G401 (cell line): ENCODE measurements at places on chromosomes 13 and 19. TPM values are rescaled to one million over a fixed set of nuclear protein-coding genes. Genes with fewer than 3 reads are reported as not detected.

PLPP2 gene
- not detected in 2 replicates for total RNA-seq

- no peak for DNase-seq
Observed at GRCh38 chr13:44142941-44143665, 230.5 kb upstream of the SERP2 start.

DNA sequence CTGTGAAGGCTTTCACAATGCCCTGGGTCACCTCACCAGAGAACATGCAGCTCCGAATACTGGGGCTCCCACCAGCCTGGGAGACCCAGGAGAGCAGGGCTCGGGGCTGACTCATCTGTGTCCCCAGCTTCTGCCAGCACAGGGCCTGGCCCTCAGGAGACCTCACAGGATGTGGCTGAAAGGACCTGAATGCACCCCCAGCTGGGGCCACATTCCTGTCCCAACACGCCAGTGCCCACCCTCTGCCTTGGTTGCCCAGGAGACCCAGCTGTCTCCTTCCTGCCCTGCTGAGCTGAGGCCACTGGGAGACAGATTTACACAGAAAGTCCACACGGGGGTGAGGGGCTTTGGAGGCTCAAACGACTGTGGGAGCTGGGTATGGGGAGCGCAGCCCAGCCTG lies 11.9 kb downstream of the BCAT2 start:
- no peak for DNase-seq

DNA sequence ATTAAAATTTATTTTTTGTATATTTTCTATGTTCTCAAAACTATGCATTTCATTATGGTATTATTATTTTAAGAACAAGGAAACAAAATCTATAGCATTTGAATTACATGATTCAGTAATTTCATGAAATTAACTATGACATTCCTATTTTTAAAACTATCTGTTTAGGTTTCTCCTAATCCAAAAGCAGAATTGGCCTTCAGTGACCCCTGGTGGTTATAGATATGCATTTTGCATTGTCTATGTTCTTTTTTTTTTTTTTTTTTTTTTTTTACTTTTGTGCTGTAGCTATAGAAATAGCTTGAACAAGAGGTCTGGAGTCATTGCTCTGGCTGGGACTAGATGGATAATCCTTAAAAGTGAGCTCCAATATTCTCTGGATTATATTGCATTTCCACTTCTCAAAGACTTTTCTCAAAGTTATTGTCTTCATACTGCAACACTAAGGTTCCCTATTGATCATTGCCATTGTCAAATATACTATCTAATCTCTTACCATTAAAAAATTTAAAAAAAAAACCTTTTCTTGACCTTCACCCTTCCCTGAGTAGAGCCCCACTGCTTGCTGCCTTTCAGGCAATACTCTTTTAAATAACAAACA lies 15.9 kb upstream of the DNAJC3 start:
- peak; percentile 45 for DNase-seq

GRCh38 chr13:31441800-31442510 lies 242.2 kb downstream of the B3GLCT start:
- DNase-seq: no peak

EFNA2 gene
- total RNA-seq: 0.31 and 1.3 TPM in 2 replicates

DNA sequence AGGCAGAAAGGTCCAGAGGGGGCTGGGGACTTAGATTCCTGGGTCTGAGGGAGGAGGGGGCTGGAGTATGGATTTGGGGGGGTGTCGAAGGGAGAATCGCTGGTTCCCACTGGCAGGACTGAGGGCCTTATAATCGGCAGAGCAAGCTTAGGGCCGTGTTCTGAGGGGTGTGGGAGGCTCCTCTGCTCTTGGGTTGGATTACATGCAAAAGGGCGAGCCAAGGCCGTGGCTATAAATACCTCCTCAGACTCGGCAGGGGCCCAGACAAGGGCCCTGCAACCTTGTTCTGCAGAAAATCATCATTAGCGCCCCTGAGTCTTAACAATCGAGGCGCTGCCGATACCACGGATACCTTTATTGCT lies 707 bp upstream of the MAMSTR start:
- no peak for DNase-seq
